CMK (cell line): ENCODE measurements at places on chromosomes 1 and 21.

DNA sequence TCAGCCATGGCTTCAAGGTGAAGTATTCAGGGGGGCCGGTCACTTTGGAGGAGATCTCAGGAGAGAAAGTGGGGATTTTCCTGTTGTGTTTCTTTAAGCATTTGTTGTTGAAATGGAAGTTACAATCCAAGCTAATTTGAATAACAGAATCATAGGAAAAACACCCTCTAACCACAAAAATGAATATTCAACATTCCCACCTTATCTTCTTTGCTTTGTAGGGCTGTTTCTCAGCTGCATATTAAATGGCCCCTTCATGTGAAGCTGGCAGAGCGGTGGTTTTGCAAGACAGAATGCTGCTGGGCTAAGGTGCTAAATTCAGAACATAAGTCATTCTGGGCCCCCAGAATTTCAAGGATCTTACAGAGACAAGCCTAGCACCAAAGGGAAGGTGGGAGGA lies 279.0 kb downstream of the RRAGC start:
- DNase-seq, result no peak

- no peak for DNase-seq
These were observed 131.8 kb downstream of the ACTL8 start for GRCh38 chr1:17886838-17887441.

DNA sequence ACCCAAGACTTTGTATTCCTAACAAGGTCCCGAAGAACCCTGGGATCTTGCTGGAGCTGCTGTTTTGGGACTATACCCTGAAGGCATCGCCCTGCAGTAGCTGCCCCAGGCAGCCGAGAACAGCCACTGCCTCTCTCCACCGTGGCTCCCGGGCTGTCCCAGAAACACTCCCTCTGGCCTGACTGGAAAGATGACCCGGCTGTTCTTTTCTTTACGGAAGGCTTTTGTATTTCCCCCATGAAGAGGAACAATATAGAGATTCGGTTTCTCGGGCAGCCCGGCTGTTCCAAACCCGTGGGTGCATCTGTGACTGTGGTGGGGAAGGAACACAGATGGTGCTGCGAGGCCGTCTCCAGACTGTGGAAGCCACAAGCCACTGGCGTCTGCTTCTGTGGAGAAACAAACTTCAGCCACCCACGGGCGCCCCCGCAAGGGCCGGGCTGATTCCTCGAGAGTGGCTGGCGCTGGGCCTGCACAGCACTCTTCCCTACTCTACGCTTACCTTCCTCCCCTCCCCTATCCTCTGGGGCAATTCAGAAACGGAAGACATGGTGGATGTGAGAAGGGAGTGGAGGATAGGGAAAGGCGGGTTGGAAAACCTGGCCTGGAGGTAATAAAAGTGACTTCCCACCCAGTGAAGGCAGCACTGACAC lies 33.7 kb upstream of the VASH2 start:
- DNase-seq, result no peak

GRCh38 chr21:34748862-34749261 lies 80.1 kb downstream of the CLIC6 start:
- DNase-seq, result no peak

GRCh38 chr1:48019714-48020315 lies 22.6 kb upstream of the TRABD2B start:
- DNase-seq, result no peak

DNA sequence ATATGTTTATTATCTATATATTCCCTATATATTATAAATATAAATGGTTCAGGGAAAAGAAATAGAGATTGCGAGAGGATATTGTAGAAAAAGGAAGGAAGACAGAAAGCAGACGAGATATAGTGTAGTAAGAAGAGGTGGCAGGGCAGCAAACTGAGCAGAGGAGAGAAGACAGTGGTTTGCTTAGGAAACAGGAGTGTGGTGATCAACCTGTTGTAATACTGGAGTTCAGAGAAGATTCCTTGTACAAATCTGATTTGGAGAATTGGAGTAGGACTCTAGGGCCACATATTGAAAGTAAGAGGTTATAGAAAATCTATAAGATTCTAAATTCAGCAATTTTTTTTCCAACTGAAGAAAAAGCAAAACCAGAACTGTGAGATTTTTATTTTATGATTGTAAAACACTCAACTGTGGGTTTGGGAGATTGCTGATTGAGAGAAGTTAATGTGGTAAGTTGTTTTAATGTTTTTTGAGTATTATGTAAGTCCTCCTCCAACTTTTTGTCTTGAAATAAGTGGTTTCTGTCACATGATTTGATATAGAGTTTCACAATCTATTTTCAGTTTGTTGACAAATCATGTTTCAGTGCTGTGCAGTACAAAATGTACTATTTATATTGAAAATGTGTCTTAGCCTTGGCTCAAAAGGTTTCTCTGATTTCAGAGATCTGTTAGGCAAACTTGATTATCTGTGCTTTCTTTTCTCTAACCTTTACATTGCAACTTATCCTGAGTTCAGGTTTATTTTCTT lies 9.6 kb upstream of the AMY2B start:
- no peak for DNase-seq

- no peak for DNase-seq
These were observed 230.2 kb downstream of the PRDM2 start for GRCh38 chr1:13930151-13930550.

DNA sequence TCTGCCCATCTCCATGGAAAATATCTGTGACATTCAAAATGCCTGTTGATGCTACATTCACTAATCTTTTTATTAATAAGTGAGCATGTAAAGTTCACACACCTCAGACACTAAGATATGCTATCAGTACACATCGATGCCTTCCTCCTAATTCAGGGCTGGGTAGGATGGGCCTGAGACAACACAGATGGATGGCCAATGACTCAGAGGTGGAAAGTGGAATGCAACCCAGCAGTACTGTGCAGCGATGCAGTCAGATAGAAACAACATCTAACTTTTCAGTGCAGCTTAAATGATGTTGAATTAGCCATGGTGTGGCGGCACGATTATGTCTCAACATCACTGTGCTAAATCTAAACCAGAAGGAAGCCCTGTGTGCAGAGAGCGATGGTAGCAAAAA lies 161.6 kb upstream of the KCNJ15 start:
- no peak for DNase-seq

DNA sequence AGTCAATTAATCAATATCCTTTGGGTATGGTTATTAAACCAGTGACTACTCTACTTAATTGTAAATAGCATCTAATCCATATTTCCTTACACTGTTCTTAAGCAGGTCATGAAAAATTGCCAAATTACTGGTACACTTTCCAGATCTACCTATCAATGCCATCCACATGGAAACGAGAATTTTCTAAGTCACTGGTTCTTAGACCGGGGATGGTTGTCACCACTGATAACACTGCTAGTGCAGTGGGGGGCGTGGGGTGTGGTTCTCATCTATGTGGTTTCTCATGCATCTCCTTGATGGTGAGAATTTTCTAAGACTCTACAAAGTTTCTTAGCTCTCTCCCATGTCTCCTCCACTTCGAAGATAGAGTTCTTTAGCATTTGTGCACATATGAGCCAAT lies 63.7 kb upstream of the COG2 start:
- peak; percentile 92 for DNase-seq

DNA sequence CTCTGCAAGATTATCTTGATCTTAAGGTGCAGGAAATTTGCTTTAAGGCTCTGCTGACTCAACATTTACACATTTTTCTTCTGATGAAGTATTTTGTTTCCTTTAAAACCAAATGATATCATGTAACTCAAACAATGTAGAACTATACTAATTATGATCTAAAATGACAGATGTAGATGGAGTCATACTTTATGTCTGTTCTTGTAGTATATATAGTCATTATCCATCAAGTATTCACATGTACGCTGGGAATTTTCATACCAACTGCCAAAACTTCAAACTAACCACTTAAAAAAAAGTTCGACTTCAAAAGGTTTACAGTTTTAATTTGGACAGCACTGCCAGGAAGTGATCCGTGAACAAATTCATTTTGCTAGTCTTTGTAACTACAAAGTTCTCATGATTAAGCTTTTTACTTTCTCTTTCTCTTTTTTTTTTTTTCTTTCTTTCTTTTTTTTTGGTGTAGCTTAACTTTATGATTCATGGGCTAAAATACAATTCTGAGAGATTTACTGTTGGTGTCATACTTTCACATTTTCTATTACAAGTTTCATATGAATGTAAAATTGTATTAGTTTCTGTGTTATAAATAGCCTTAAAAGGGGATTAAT lies 509.0 kb upstream of the CXADR start:
- no peak for DNase-seq

GRCh38 chr21:16037421-16037955 lies 307.7 kb downstream of the USP25 start:
- peak; percentile 27 for DNase-seq

DNA sequence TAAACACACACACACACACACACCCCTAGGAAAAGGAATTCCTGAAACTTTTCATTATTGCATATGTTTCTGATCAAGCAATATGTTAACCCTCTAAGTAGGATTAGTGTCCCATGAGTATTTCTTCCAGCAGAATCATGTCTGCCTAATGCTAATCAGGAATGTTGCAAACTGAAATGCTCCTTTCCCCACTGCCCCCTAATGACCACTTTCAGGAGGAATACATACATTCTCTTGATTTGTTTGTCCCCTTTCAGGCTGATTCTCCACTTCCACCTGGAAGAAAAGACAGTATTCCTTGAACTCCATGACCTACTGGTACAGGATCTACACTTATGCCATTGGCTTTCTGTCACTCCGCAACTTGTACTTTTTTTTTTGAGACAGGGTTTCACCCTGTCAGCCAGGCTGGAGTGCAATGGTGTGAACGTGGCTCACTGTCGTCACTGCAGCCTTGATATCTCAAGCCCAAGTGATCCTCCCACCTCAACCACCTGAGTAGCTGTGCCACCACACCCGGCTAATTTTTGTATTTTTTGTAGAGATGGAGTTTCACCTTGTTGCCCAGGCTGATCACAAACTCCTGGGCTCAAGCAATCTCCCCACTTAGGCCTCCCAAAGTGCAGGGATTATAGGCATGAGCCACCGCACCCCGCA lies 56.7 kb downstream of the LRIG2 start:
- DNase-seq, result no peak

GRCh38 chr1:230540421-230541155 lies 101.7 kb upstream of the COG2 start:
- no peak for DNase-seq

DNA sequence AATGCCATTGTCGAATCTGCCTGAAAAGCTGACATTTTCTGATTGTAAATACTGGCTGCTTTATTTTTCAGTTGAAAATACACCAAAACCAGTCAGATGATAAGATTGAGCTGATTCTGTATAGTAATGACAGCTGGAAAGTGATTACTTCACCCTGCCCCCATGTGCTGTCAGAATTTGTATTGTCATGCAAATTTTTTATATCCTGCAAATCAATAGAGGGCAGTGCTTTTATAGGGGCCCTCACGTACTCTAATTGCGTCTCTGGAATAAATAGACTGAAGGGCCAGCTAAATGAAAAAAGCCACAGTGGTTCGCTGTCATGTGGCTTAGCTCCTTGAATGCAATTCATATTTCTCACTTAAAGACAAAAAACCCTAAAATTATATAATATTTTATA lies 208.6 kb downstream of the LHX8 start:
- no peak for DNase-seq

DNA sequence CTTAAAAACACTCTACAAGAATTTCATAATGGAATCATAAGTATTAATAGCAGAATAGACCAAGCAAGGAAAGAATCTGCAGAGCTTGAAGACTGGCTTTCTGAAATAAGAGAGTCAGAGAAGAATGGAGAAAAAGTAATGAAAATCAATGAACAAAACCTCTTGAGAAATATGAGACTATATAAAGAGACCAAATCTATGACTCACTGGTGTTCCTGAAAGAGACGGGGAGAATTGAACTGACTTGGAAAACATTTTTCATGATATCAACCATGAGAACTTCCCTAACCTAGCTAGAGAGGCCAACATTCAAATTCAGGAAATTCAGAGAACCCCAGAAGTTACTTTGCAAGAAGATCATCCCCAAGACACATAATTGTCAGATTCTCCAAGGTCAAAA lies 85.6 kb downstream of the GDAP2 start:
- DNase-seq, result no peak

GRCh38 chr1:203504400-203505250 lies 10.7 kb downstream of the OPTC start:
- DNase-seq, result peak; percentile 49

GRCh38 chr1:166182281-166182680 lies 15.5 kb upstream of the FAM78B start:
- no peak for DNase-seq

DNA sequence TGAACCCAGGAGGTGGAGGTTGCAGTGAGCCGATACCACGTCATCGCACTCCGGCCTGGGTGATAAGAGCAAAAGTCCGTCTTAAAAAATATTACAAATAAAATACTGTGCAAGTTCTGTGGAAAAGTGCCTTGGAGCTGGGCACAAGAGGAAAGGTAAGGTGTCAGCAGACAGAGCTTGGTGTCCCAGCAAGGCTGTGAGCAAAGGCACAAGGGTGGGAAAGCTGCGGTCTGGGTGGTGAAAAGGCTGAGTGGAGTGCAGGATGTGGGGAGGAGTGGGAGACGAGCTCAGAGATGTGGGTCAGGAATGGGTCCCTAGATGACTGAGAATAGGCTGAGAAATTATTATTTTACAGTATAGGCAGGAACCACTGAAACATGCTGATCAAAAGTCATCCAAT lies 150.6 kb downstream of the RHOU start:
- DNase-seq, result no peak

GRCh38 chr1:86706018-86706635 lies 1.8 kb downstream of the SH3GLB1 start:
- no peak for DNase-seq

DNA sequence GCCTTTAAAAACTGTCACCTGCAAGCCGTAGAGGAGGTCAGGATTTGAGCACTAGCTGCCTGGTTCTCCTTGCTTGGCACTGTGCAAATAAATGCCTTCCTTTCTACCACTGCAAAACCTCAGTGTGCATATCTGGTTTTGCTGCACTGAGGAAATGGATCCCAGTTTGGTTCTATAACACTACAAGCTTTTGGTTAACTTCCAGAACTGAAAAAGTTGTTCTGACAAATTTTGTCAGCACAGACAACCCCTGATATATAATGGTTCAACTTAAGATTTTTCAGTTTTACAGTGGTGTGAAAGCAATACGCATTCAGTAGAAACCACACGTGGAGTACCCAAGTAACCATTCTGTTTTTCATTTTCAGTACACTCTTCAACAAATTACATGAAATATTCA lies 29.8 kb upstream of the GALNT2 start:
- no peak for DNase-seq

GRCh38 chr1:214476229-214476985 lies 75.0 kb downstream of the PTPN14 start:
- DNase-seq, result no peak

GRCh38 chr1:19096036-19096833 lies 113.8 kb downstream of the UBR4 start:
- no peak for DNase-seq
